ENCODE measurements at places on chromosomes 3 and 15.

GRCh38 chr15:99522288-99522687 is 43.5 kb upstream of the MEF2A start:
- DNase-seq = no peak

DNA sequence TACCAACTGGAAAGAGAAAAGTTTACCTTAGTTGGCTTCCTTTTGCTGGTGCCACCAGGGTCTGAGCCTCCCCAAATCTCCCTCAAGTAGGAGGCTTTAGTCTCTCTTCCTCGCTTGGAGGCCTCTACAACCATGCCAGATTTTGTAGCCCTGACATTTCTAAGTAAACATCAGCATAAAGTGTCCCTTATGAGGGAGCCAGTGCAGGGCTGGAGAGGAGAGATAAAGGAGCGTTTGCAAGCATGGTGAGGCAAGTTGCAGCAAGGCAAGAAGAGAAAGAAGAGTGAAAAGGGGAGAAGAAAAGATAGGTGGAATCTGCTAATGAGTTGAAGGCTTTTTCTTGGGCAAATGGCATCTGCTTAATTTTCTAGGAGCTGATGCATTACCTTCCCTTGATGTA is 82.7 kb upstream of the FNDC3B start:
- no peak for DNase-seq

DNA sequence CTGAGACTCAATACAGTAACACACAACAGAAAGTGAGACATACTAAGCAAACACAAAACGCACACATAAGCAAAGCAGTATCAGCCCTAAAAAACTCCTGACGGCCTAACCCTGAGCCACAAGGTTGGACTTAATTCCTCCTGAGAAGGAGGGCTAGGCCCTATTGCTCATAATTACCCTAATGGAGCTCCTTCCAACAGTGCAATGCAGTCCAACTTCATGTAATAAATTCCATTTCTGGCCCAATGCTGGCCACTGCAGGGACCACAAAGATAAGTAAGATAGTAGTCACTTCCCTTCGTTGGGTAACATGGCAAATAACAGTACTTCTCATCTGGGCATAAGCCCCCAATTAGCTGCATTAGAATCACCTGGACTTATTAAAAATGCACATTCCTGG is 4.2 kb downstream of the VPS39 start:
- DNase-seq = no peak

- DNase-seq = no peak
Measured at GRCh38 chr15:89377842-89378295, 43.2 kb upstream of the POLG start.

GRCh38 chr3:9168241-9168741 is 81.2 kb downstream of the SRGAP3 start:
- peak; percentile 68 for DNase-seq

- DNase-seq = no peak
Measured at GRCh38 chr3:5012367-5012766, 33.1 kb downstream of the BHLHE40 start.

GRCh38 chr3:108946292-108947285 is 7.1 kb downstream of the GUCA1C start:
- DNase-seq = no peak
